Muscle of leg (tissue), 16 donors: ENCODE measurements at places on chromosomes 1 and 21. TPM values are rescaled to one million over a fixed set of nuclear protein-coding genes. Genes with fewer than 3 reads are reported as not detected.

RBP7 gene
- total RNA-seq: 5.7 TPM

CLCNKA gene
- total RNA-seq: 0.27 TPM

AK5 gene
- 6.0 TPM for total RNA-seq

DCLRE1B gene
- 5.2 TPM for total RNA-seq

LORICRIN gene
- not detected for total RNA-seq

DNA sequence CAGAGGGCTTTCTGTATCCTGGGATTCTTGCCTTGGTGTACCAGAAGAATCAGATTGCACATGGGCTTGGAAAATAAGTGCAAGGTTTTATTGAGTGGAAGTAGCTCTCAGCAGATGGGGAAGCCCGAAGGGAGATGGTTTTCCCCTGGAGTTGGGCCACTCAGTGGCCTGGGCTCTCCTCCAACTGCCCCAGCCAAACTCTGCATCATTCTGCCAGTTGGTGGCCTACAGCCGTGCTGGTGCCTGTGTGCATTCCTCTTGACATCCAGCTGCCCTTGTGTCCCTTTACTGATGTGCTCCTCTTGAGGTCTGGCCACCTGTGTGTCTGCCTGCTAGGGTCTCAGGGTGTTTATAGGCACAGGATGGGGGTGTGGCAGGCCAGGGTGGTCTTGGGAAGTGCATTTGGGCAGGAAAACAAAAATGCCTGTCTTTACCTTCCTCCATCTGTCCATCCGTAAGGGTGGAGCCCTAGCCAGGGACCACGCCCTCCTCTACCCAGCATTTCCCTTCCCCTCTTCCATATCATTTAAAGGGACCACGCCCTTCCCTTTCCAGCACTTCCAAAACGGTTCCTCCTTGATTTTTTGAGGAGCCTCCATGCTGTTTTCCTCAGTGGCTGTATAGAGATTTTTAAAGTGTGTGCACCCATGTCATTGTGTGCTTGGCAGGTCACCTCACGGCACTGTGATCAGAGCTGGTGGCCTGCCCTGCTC lies 18.9 kb downstream of the SNAP47 start:
- H3K27ac ChIP-seq: peak overlapping the region; percentile 51
- DNase-seq: peak; percentile 78
- peaks cover 41% of the 10 kb centered on the region for H3K36me3 ChIP-seq
- no peak overlapping the region for H3K4me3 ChIP-seq
- no peaks in the 10 kb centered on the region for H3K27me3 ChIP-seq

GRCh38 chr1:31373056-31373896 lies at the start of gene FABP3:
FABP3 (minus strand) TSS chr1:31373076; CDS start chr1:31373014, 62 bp downstream.
- peak; percentile 90 for DNase-seq
- peaks cover 77% of the 10 kb centered on the region for H3K4me1 ChIP-seq
- peaks cover 3% of the 10 kb centered on the region for H3K36me3 ChIP-seq
- H3K27me3 ChIP-seq: no peaks in the 10 kb centered on the region
- peak within 1 kb of the TSS; percentile 36 for H3K4me3 ChIP-seq

DNA sequence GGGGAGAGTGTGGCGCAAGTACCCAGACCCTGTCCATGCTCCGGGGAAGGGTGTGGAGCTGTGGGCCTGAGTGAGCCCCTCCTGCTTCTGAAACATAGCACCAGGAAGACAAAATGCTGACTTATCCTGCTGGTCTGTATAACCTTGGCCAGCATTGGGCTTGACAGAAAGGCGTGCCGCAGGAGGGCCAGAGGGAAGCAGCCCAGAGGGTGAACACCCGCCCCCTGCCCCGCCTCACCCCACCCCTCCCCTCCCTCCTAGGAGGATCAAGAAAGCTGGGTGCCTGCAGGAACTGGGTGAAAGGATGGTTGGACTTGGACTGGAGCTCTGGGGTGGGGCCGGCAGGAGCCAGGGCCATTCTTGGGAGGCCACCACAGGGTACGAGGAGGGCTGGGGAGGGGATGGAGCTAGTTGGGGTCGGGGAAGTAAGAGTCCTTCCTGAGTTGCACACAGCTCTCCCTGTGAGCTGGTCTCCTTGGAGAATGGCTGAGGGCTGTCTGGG lies 27.1 kb downstream of the PTPRF start:
- no peak overlapping the region for H3K4me3 ChIP-seq
- H3K27ac ChIP-seq: no peak overlapping the region
- peaks cover 13% of the 10 kb centered on the region for H3K4me1 ChIP-seq
- H3K27me3 ChIP-seq: no peaks in the 10 kb centered on the region

DNA sequence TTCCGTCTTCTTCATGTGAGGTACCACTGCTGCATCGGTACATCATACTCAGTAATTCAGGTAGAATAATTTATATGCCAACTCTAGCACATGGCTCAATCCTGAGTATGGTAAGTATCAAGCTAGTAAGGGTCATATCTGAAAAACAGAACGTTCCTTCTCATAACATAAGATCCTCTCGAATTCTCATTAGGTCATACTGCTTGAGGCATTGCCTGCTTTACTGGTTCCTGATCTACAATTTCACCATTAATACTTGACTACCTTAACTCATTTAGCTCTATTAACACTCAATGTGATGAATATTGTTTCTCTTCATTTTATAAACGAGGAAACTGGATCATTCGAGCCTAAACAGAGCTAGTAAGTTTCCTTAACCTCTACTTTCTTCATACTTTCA lies 871.6 kb downstream of the BRINP3 start:
- no peak for DNase-seq
- no peaks in the 10 kb centered on the region for H3K36me3 ChIP-seq
- H3K4me3 ChIP-seq: no peak overlapping the region
- H3K27ac ChIP-seq: no peak overlapping the region
- H3K4me1 ChIP-seq: no peaks in the 10 kb centered on the region

DNA sequence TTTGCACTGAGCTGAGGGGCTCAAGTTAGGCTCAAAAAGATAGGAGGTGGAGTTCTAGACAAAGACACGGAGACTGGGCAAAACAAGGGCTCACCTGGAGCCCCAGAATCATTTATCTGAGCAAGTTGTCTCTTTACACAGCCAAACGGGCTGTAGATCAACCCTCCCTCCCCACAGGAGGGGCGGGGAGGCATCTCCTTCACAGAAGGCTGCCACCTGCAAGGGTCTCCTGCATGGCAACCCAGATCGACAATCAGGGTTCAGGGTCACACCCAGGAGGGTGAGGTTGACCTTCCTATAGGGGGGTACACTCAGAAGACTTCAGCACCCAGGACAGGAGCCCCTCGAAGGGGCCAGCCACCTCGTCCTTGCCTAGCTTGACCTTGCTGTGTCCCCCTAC lies 84.0 kb downstream of the CD247 start:
- no peak for DNase-seq
- H3K4me1 ChIP-seq: peaks cover 12% of the 10 kb centered on the region
- H3K36me3 ChIP-seq: no peaks in the 10 kb centered on the region
- H3K27ac ChIP-seq: no peak overlapping the region
- H3K4me3 ChIP-seq: no peak overlapping the region
- H3K27me3 ChIP-seq: peaks cover 8% of the 10 kb centered on the region

GRCh38 chr1:182192966-182193365 lies 131.5 kb upstream of the ZNF648 start:
- no peaks in the 10 kb centered on the region for H3K27me3 ChIP-seq
- H3K27ac ChIP-seq: no peak overlapping the region
- peaks cover 4% of the 10 kb centered on the region for H3K4me1 ChIP-seq
- no peak for DNase-seq

DNA sequence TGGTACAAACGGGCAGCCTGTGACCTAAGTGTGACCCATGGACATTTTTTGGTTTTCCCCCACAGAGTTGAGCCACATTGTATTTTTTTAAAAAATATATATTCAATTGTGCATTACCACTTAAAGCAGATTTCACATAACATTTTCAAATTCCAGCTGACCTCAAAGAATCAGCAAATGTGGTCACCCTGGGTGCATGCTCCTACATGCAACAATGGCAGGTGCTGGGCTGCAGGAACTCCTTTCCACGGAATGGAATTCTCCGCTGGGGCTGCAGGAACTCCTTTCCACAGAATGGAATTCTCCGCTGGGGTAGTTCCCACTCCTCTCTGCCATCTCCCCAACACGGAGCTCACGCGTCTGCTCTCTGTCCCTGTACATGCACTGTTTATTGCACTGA lies 68.7 kb downstream of the MAP10 start:
- H3K4me1 ChIP-seq: peaks cover 2% of the 10 kb centered on the region
- no peak for DNase-seq
- no peaks in the 10 kb centered on the region for H3K27me3 ChIP-seq
- H3K4me3 ChIP-seq: no peak overlapping the region

GRCh38 chr1:14826172-14826636 lies 227.7 kb downstream of the KAZN start:
- no peak overlapping the region for H3K27ac ChIP-seq
- H3K4me3 ChIP-seq: no peak overlapping the region
- H3K36me3 ChIP-seq: no peaks in the 10 kb centered on the region
- peaks cover 5% of the 10 kb centered on the region for H3K4me1 ChIP-seq
- DNase-seq: peak; percentile 84

GRCh38 chr1:41730806-41731205 lies 187.9 kb downstream of the HIVEP3 start:
- no peaks in the 10 kb centered on the region for H3K36me3 ChIP-seq
- peaks cover 52% of the 10 kb centered on the region for H3K4me1 ChIP-seq
- no peak for DNase-seq
- H3K27me3 ChIP-seq: no peaks in the 10 kb centered on the region
- no peak overlapping the region for H3K4me3 ChIP-seq

GRCh38 chr21:26445440-26445839 lies 127.6 kb downstream of the CYYR1 start:
- no peaks in the 10 kb centered on the region for H3K27me3 ChIP-seq
- no peaks in the 10 kb centered on the region for H3K36me3 ChIP-seq
- H3K4me1 ChIP-seq: peaks cover 2% of the 10 kb centered on the region
- no peak overlapping the region for H3K4me3 ChIP-seq

DNA sequence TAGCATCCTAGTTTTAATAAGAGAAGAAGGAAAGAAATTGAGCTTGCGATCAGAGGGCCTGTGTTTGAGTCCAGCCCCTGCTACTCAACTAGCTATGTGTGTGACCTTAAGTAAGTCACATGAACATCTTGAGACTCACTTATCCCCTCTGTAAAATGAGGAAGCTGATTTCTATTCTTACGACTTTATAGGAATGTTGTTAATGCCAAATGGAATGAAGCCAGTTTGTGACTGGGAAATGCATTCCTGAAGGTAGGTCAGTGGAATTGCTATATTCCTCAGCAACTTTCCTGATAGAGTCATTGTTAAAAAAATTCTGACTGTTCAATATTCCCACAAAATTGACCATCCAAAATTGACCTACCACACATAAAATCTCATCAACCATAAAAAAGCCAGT lies 14.9 kb downstream of the FASLG start:
- DNase-seq: no peak
- H3K27me3 ChIP-seq: no peaks in the 10 kb centered on the region
- H3K27ac ChIP-seq: no peak overlapping the region
- no peaks in the 10 kb centered on the region for H3K36me3 ChIP-seq

DNA sequence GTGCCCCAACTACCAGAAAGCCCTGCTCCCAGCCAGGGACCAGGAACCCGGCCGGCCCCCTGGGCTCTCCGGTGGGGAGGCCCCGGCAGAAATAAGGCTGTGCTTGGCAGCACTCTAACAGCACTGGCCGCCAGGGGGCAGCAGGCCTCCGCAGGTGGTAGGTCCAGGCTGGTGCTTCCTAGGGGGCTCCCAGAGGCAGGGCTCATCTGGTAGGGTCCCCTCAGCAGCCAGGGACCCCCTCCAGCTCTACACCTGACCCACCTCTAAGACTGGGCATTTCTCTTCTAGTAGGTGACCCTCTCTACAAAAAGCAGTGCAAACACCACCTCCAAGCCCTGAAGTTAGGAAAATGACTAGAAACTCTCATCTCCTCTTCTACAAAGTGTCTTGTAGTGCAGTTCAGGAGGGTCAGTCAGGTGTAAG lies 85.6 kb downstream of the STUM start:
- H3K27ac ChIP-seq: no peak overlapping the region
- H3K27me3 ChIP-seq: no peaks in the 10 kb centered on the region
- DNase-seq: peak; percentile 73

DNA sequence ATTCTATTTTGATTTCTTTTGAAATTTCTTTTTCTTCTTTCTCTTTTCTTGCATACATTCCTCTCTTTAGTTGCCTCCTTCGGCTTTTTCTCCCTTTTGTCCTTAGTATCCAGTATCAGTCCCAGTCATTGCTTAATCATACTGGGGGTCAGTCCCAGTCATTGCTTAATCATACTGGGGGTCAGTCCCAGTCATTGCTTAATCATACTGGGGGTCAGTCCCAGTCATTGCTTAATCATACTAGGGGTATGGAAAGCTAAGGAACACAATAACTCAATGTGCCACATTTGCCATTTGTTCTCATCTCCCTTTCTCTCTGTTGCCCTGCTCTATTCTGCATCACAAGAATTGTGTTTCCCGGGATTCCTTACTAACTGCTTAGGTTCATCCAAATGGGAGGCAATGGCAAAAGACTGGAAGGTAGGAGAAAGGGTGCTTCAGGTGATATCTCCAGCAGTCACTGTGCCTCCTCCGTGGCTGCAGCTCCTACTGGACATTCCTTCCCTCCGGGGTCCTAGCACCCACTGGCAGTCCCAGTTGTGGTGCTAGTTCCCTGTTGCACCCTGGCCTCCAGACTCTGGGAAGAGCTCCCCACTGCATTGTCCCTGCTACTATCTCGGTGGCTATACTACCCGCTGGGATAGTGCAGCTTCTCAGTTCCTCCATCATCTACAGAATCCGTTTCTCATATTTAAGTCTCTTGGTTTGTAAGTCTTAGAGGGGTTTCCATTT lies 32.6 kb upstream of the LAMC1 start:
- no peaks in the 10 kb centered on the region for H3K27me3 ChIP-seq
- no peaks in the 10 kb centered on the region for H3K4me1 ChIP-seq
- H3K36me3 ChIP-seq: no peaks in the 10 kb centered on the region
- no peak overlapping the region for H3K27ac ChIP-seq
- no peak for DNase-seq

- no peak overlapping the region for H3K27ac ChIP-seq
- H3K4me1 ChIP-seq: peaks cover 1% of the 10 kb centered on the region
- H3K27me3 ChIP-seq: no peaks in the 10 kb centered on the region
- DNase-seq: no peak
- no peak overlapping the region for H3K4me3 ChIP-seq
- H3K36me3 ChIP-seq: no peaks in the 10 kb centered on the region
Measured at GRCh38 chr1:8980656-8981055, 35.0 kb downstream of the CA6 start.

DNA sequence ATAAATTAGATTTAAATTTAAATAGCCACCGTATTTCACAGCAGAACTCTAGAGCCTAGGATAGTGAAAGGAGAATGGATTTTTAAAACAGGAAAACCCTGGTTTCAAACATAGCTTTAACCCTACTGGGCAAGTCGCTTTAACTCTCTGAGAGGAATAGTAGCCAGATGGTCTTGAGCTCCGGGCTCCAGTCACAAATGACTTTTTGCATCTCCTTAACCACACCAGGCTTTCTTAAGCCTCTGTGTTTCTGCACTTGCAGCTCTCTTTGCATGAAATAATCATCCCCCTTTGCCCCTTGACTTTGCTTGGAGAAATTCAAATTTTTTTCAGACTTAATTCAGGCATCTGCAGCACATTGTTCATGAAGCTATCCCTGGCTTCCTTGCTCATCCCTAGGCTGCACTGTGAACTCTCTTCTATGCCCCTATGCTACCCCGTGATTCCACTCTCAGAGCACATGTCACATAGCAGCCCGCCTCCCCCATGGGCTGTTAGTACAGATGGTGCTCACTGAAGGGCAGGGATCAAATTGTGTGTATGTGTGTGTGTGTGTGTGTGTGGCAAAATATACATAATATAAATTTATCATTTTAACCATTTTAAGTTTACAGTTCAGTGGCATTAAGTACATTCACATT lies 68.8 kb upstream of the DAB1 start:
- H3K4me3 ChIP-seq: no peak overlapping the region
- no peaks in the 10 kb centered on the region for H3K36me3 ChIP-seq
- no peak for DNase-seq
